ENCODE measurements at places on chromosomes 12 and 14.
A peak's percentile ranks its signal among the peaks of the same experiment; 100 is the strongest.

DNA sequence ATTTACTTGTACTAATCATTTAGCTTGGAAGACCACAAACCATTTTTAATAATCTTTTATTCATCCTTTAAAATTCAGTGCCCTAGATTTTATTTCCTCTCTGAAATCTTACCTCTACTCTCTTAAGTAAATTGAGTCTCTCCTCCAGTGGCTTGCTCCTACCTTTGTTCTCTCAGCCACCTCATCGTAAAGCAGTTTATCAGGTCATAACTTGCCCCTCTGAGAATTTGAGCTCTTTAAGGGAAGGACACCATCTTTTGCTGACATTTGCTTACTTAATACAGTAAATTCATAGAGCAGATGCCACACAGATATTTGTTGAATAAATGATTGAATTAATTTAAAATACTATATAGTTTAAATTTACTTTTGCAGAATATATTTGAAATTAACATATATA lies 794.3 kb downstream of the C12orf50 start:
- no peak for DNase-seq

- DNase-seq = no peak
Measured at GRCh38 chr12:90619943-90620342, 335.0 kb downstream of the CCER1 start.

GRCh38 chr14:100988011-100988410 lies 84.5 kb upstream of the RTL1 start:
- no peak for DNase-seq

DNA sequence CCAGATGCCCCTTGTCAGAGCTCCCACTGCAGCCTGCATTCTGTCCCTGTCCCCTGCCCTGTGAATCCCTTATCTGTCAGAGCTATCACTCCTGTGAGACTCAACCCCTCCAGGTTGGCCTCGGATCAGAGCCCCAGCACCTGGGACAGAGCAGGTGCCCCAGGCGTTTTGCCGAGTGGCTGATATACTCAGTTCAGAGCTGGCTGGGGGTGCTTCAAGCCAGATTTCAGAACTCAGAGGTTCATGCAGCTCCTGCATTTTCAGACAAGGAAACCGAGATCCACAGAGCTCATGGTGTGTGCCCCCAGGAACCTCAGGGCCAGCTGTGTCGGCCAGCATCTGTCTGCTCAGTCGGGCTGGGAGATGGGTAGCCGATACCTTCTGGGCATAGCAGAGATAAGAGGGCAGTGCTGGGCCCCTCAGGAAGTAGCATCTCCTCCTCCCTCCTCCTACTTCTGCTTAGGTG lies 228.0 kb upstream of the RTL1 start:
- DNase-seq = no peak

DNA sequence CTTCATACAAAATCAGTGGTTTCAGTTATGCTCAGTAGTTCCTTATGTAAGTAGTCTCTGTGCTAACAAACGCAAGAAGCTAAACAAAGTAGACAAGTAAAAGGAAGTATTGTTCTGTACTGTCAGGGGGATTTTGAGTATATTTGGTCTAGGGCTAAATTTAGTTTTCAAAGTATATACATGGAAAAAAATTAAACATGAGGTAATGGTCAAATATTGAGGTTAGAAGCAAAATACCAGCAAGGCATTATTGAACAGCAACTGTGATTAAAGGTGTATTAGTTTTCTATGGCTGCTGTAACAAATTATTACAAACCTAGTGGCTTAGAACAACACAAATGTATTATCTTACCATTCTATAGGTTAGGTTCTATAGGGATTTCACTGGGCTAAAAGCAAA lies 18.8 kb downstream of the GNG2 start:
- no peak for DNase-seq

GRCh38 chr12:4564818-4565217 lies 2.8 kb downstream of the DYRK4 start:
- DNase-seq = no peak

- no peak for DNase-seq
Measured at GRCh38 chr12:1809591-1810190, 10.7 kb upstream of the LRTM2 start.

DNA sequence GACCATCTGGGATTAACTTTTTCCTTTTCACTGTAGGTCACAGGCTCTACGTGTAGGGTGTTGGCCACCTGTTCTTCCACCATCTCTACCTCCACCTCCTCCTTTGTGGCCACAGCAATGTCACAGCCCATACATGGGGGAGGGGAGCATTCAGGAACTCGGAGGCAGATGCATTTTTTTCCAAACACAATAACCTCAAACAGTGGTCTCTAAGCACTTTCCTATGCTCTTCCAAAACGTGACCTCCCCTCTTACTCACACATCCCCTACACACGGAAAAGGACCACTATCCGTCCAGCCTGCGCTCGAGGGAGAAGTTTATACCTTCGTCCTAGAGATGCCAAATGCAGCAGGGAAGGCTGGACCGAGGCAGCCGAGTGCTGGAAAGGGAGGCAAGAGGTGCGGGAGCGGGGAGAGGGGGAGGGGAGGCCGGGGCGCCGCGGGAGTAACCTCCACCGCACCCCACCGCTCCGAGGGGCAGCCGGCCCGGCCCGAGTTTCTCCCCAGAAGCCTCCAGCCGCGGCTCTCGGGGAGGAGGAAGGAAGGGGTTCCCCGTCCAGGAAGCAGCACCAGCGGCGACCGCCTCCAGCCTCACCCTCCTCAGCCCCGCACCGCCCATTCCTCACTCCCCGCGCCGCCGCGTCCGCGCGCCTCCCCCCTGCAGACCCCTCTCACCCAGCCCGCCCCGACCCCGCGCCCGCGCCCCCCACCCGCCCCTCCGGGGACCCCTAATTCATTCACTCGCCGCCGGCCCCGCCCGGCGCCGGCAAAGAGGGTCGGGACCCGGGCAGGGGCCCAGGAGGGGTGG lies 594 bp downstream of the KRAS start:
- no peak for DNase-seq

DNA sequence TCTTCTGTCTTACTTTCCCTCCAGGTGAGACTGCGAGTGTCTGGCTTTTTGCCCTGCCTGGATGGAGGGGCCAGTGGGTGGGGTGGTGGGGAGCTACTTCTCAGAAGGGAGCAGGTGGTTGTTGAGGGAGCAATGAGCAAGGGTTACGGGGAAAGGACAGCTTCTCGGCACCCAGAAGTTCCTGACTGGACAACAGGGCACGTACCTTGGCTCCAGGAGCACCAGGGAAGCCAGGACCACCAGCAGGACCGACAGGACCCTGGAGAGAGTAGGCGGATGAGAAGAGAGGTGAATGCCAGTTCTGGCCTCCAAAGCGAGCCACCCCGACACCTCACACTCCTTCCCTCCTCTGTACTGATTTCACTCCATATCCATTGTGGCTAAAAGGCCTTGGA lies 15.3 kb downstream of the COL2A1 start:
- no peak for DNase-seq

DNA sequence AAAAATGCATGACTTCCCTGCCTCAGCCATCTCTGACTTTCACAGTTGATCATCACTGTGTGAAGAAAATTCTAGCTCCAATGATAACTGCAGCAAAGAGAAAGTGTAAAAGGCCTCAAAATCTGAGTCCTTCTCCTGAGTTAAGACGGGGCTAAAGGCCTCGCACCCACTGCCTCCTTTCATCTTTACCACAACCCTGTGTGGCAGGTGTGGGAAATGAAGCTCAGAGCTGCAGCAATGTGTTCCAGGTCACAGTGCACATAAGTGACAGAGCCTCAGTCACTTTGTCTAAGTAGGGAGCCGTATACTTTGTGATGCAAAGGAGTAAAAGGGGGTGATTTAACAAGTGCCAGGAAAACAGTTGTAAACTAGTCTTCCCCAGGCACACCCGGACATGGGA lies 144.7 kb upstream of the TMCC3 start:
- no peak for DNase-seq

DNA sequence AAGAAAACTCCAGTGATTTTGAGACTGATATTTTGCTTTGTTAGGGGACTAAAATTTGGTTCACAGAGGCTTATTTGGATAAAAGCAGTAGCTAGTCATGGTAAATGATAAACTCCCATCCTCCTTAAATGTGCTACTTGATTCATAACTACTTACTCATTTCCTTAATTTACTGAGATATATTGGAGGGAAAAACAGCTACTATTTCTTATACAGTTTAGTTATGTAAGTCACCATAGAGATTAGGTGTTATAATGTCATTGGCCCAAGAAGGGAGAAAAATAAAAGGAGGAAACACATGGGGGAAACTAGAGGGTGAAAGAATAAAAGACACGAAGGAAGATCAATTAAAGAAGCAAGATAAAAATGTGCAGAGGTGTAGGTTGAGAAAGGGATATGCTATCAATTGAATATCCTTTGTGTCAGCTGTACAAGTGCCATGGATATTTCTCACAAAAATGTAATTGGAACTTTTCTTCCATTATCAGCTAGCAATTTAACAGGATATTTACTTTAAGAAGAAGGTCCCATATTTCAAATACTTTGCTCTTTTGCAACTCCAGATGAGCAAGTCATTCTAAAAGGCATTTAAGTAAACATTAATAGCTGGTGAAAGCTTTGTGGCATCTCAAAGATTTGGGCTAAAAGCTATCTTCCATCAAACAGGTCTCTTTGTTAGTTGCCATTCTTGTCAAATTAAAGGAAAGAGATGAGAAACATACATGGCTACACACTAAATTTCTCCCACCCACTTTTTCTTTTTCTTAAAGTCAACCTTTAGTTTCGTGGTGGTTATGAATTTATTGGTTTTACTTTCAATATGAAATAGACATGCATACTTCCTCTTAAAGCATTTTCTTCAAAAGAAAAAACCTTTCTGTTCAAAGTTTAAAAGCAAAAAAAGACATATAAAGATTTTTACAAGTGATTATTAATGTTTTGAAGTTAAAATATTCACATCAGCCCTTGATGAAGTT lies 439.5 kb downstream of the CCER1 start:
- DNase-seq = peak; percentile 21

DNA sequence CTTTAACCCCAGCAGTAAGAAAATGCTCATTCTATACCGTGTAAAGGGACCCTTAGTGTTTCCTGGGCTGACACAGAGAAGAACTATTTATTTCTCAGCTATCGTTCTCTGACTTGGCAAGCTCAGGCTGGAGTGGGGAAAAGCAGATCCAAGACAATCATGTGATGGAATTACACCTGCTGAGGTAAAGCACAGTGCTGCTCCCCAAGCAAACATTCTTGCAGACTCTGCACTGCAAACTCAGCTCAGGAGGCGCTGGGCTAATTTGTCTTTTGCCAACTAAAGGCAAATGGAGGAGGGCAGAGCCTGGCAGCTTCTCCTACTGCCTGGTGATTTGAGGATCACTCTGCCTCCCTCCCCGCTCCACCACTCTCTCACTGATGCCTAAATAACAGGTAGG lies 57.8 kb upstream of the FUT8 start:
- no peak for DNase-seq

DNA sequence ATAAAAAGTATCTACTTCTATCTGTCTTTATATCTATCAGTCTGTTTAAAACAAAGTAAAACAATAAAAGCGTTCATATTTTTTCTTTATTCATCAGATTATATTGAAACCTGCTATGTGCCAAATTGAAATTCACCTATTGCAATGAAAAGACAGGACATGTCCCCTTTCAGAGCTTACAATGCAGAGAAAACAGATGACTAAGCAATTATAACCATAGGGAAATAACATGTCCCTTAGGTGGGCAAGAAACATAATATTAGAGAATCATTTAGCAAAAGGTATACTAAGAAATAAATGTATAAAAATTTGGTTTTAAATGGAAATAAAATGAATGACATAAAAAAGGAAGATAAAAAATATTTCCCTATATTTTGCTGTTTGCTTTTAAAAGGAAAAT lies 1421.3 kb downstream of the FSCB start:
- no peak for DNase-seq

DNA sequence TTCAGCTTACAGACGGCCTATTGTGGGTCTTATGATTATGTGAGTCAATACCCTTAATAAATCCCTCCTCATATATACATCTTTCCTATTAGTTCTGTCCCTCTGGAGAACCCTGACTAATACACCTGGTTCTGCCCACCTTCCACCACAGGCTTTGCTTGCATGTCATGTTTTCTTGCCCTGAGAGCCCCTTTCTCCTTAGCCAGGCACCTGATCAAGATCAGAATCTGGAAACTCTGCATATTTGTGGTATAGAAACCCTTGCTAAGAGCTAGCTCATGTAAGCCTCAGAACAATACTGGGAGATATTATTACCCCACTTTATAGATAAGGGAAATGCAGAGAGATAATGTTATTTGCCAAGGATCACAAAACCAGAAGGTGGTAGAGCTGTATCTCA lies 52.9 kb upstream of the JDP2 start:
- DNase-seq = no peak

GRCh38 chr14:69008421-69008884 lies 29.4 kb upstream of the ACTN1 start:
- no peak for DNase-seq

- no peak for DNase-seq
Measured at GRCh38 chr12:5964913-5965900, 20.1 kb upstream of the ANO2 start.

GRCh38 chr12:94481734-94482133 lies 22.1 kb upstream of the CEP83 start:
- DNase-seq = no peak

DNA sequence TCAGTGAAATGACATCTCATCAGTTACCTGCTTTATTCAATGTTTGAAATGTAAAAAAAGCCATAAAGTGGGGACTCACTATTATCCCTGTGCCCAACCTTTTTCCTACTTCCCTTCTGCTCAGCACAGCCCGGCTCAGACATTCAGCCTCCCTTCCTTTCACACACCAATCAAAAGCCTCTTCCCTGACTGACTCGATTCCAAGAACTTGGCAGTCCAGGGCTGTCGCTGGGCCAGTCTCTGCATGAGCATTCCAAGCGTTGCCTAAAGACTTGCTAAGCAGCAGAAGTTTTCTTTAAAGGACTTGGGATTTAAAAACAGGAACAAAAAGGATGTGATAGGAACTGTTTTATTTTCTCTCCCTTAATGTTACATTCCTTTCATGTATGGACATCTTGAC lies 22.7 kb downstream of the ITPR2 start:
- DNase-seq = peak; percentile 71

GRCh38 chr12:6807170-6807569 lies 14.5 kb upstream of the GPR162 start:
- no peak for DNase-seq

DNA sequence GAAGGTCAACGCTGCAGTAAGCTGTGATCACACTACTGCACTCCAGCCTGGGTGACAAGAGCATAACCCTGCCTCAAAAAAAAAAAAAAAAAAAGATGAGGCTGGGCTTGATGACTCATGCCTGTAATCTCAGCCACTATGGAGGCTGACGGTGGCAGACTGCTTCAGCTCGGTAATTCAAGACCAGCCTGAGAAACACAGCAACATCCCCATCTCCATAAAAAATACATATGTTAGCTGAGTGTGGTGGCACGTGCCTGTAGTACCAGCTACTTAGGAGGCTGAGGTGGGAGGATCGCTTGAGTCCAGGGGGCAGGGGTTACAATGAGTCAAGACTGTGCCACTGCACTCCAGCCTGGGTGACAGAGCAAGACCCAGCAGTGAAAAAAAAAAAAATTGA lies 50.4 kb downstream of the GXYLT1 start:
- no peak for DNase-seq

- DNase-seq = no peak
Measured at GRCh38 chr12:2593045-2593444, 201.7 kb upstream of the FKBP4 start.

GRCh38 chr12:72289633-72290032 lies 17.5 kb downstream of the TRHDE start:
- no peak for DNase-seq

- DNase-seq = no peak
Measured at GRCh38 chr12:112598626-112599025, 179.9 kb downstream of the PTPN11 start.

GRCh38 chr12:1937481-1938224 lies 19.2 kb upstream of the CACNA2D4 start:
- no peak for DNase-seq
